ENCODE measurements at places on chromosomes 6 and 20.

DNA sequence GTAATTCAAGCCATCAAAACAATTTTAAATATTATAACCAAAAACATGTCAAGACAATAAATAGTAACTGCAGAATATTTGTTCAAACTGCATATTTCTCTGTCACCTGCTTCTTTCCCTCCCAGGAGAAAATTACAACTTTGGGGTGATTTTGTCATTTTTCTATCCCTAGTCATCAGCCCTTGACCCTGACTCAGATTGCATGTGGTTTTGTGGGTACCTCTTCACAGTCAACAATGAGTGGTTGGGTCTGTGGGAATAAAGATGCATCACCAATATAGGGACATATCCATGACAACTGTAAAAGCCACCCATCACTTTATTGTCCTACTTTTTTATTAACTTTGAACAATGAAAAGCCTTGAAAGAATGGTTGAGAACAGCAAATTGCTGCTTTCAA, 7.3 kb downstream of the COL10A1 start:
- DNase-seq: peak; percentile 42

- DNase-seq: no peak
These were observed 50.0 kb downstream of the SGK1 start for GRCh38 chr6:134267917-134268361.

GRCh38 chr6:37102299-37103168, 67.4 kb upstream of the PIM1 start:
- DNase-seq: peak; percentile 84

- no peak for DNase-seq
These were observed 359.6 kb downstream of the LAMA2 start for GRCh38 chr6:129242546-129242945.

GRCh38 chr6:70281923-70282311, 21.0 kb downstream of the COL9A1 start:
- no peak for DNase-seq

GRCh38 chr6:7479801-7480266, 61.6 kb upstream of the DSP start:
- DNase-seq: no peak

DNA sequence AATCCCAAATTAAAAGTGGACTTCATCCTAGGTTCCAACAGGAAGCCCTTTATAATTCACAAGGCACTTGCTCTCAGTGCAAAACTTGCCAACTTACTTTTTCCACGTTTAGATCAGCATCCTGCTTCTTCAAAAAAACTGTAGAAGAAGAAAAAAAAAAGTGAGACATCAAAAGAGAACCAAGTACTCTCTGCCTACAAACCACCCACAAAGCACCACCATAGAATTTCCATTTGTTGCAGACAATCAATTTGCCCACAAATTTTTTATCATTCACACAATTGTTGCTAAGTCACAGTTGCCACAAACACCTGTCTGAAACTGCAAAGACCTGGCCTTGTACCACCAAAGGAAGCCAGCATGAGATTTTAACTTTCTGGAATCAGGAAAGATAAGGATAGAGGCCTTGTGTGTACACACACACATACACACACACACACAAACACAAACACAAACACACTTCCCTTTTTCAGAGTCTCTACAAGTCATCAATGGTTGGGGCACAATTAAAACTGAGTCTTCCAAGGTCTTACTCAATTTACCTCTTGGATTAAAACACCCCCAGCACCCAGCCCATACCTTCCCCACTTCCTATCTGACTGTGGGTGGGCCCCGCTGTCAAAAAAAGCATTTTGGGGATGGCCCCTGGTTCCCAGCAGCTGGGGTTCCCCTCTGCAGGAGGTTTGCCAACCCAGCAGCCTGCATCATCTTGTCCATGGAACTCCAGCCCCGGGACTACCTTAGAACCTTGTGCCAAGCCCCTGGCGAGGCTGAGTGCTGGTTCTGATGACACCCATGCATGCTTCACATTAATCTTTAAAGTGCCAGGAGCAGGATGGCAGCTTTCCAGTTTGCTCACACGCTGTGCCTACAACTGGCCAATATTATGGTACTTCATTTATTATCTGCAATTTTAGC, 26.5 kb downstream of the FYN start:
- DNase-seq: peak; percentile 73

DNA sequence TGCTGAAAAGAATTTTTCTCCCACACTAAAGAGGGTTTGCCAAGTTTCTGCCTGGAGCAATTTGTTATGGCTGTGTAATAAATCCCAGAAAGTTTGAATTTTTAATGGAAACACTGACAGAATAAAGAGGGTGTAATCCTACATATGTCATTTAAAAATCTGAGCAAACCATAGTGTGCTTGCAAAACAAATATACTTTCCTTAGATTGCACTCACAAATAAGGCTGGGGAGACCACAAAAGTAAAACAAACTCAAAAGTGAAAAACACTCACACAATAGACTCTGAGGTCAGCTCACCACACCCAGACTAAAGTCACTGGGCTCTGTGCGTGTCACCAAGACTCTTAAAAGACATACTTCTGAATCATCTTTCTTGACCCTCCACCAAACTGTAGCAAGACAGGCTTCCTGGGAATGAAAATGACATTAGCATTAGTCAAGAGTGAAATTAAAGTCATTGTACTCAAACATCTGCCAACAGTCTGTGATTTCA, 4.8 kb upstream of the ATXN1 start:
- peak; percentile 80 for DNase-seq

- DNase-seq: no peak
These were observed 70.0 kb upstream of the CD2AP start for GRCh38 chr6:47407300-47408281.

DNA sequence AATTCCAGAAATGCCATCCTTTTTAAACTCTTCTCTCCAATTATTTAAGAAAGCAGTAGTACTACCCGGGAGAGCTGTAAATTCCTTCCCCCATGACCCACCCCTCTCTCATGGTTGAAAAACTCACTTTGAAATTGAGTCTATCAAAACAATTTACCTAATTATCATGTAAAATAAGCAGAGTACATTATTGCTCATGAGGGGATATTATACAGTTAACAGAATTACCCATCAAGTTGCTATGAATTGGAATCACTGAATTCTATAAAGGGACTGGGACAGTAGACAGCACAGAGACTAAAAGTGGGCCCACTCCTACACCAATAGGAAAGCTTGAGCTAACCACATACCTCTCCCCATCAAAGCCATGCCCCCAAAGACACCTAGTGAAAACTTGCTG, 16.3 kb downstream of the JAG1 start:
- no peak for DNase-seq

DNA sequence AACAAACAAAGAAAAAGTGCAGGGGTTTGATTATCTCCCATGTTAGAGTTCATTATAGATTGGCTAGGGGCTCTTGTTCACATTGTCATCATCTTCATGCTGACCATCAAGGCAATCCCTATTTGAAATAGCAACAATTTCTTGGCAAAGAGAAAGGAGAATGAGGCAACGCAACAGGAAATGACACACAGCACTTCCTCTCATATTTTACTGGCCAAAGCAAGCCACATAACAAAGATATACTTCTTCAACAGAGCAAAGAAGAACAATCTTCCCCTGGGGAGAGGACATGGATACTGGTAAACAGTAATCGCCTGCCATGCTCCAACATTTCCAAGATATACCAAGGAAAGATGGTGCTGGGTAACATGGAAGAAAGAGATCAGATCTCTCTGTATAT, 29.8 kb downstream of the EPM2A start:
- DNase-seq: no peak

- DNase-seq: no peak
These were observed 99.6 kb downstream of the CEP57L1 start for GRCh38 chr6:109194880-109195279.

- no peak for DNase-seq
These were observed 56.4 kb upstream of the MTRF1L start for GRCh38 chr6:153058909-153059308.

DNA sequence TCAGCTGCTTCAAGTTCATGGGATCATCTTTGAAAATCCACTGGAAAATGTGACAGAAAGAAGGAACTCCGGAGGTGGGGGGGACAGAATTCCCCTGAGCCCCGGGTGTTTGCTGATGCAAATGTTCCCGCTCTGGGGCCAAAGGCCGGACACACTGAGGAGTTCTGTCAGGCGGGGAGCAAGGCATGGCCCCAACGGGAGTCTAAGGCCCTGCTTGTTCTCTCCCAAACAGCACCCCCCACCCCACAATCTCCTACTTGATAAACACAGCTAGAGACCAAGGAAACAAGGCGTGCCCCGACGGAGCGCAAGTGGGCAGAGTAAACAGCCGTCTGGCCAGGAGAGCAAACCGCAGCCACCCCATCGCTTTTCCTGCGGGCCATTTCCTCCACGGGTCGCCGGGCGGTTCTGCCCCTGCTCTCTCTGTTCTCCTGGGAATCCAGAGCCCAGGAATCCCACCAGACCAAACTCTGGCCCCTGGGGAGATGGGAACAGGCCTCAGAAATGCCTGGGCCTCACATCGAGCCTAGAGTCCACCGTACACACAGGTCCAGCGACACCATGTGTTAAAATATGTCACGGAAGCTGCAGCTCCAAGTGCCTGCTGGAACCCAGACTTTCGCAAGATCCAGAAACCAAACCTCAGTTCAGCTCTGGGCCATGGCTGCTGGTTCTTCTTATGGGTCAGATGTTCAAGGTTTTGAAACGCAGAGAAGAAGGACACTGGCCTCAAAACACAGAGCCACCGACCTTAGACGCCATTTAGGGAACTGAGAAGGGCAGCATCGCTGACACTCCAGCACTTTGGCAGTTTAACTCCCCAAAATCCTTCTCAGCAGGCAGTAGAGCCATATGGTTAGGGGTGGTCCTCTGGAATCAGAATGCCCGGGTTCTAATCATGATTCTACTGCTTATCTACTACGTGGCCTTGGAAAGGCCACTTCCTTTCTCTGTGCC, 104.2 kb downstream of the PREX1 start:
- DNase-seq: no peak

GRCh38 chr20:45630371-45630770, 713 bp downstream of the WFDC9 start:
- DNase-seq: no peak

DNA sequence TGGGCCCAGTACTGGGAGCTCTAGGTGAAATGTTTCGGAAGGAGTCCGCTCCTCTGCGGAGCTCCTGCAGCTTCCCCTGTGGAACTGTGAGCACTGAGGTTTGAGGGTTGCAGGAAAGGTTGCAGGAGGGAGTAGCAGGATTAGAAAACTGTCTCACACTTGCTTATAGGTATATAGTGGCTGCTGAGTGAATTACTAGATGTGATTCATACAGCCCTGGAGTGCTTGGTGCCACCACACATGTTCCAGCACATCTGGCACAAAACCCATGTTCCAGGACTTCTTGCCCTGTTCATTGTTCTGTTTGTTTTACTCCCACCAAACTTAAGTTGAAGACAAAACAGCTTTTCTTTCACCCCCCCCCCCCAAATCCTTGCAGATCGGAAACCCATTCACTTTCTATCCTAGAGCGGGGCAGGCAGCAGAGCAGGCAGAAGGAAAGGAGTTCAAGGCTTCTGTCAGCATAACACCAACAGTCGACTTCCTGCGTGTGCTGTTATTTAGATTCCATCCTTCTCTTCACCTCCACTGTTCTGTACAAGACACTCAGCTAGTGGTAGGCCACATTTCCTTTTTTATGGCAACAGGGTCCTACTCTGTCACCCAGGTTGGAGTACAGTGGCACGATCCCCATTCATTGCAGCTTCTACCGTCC, 669 bp upstream of the PEX6 start:
- no peak for DNase-seq

- no peak for DNase-seq
These were observed 110.6 kb downstream of the PLEKHG1 start for GRCh38 chr6:150710236-150710635.

DNA sequence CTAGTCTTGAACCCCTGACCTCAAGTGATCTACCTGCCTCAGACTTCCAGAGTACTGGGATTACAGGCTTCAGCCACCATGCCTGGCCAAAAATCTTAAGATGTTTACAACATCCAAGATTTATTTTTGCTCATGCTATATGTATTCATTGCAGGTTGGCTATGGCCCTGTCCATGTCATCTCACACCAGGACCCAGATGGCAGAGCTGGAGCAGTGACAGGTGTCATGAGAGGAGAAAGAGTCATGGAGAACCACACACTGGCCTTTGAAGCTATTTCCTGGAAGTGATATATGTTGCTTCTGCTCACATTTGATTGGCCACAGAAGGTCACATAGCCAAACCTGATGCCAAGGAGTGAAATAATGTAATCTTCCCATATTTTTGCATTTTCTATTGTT, 13.8 kb upstream of the DDR1 start:
- DNase-seq: no peak

GRCh38 chr6:9938801-9939200, 476.1 kb downstream of the TFAP2A start:
- no peak for DNase-seq

DNA sequence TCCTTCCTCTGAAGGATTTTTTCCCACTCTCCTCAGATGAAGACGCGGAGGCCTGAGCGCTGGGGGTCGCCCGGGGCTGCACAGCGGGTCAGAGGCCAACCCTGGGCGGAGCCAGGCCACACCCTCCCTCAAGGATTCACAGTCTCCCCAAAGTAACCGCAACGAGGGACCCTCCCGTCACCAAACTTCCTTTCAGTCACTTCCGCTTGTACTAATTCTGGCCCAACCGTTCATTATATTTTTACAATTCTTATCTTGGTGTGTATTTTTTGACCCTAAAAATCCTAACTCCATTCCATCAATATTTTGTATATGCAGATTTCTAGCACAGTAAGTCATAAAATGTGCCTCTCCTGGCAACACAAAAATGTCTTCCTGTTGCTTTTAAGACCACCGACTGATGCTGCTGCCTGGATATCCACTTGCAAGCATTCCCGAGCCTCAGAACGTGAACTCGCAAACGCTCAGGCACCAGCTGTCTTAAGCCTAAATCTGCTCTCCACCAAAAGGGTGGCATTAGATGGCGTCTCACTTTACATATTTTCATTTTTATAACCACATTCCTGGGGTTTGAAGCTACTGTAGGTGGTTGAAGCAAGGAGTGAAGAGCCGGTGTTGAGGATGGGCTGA, 128.0 kb downstream of the DLL1 start:
- no peak for DNase-seq

- DNase-seq: no peak
These were observed 1.5 kb downstream of the PPP1R14C start for GRCh38 chr6:150144294-150144868.

DNA sequence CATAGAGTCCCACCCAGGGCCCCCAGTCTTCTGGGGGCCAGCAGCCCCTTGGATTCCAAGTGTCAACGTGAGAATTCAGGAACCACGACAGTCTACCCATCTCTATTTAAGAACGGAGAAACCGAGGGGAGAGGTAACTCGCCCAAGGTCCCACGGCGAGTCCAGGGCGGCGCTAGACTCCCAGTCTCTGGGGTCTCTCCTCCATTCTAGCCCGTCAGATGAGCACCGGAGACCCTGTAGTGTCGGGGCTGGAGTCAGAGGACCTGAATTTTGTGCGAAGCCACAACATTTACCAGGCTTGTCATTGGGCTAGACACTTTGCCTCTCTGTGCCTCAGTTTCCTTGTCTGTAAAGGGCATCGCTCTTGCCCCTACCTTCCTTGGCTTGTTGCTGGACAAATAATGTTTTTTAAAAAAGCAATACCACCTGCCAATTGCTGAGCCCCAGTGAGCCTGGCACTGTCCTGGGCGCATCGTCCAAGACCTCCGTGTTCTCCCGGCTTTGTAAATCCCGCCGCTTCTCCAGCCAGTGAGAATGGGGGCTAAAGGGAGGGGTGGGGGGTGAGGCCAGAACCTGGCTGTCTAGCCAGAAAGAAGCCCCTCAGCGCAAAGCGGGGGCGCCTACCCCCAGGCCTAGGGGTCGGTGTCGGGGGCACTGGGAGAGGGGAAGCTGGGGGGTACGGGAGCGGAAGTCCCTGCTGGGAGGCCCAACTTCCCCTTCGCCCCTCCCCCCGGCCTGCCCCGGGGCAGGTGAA, 91.7 kb downstream of the NCR2 start:
- DNase-seq: no peak

GRCh38 chr6:34027445-34027936, 118.4 kb downstream of the GRM4 start:
- DNase-seq: peak; percentile 65
